ENCODE measurements at places on chromosomes 2 and 18.
A peak's percentile ranks its signal among the peaks of the same experiment; 100 is the strongest.

DNA sequence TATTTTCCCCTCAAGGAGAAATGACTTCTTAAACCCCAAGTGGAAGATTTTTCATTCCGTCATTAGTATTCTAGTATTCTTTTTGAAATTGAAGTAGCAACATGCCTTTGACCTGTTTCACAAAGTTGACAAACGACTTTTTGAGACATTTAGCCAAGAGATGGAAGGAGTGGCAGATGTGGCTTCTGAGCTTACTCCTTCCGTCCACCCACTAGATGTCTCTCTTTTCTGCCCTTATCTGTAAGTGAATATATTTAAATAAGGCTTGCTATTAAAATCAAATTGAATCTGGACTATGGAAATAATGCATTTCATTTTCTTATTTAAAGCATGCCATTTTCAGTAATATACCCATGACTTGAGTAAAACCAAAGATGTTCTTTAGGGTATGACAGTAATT is 74.1 kb downstream of the ACTR3 start:
- no peak for DNase-seq

DNA sequence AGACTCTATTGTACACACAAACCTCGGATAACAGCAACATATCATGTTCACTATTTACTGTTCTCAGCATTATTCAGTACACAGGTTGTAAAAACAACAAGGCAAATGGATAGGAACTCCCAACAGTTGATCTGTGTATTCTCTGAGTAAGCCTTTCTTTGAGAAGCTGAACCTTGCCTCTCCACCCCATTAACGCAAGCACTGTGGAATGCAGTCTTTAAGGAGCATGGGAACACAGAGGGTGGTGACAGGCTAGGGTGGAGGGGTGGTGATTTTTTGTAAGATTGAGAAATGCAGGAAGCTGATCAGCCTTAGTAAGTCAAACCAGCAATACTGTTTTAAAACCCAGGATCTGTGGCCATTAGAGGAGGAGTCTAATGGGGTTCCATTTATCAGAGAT is 19.6 kb upstream of the SERPINB11 start:
- no peak for DNase-seq

DNA sequence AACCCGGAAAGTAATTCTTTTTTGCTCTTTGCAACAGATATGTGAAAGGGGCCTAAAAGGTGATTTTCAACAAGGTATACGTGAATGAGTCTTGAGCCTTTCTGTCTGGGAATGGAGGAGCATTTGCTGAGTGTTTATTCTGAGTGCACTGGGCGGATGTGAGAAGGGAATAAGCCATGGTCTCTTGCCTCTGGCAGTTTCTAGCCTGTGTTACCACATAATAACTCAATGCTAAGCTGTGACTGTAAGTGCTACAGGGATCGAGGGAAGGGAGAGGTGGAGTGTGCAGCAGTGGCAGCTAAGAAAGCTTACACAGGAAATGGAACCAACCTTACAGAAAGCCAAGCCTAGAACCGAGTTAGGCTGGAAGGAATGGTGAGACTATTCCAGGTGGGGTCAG is 444.3 kb downstream of the SLC4A3 start:
- no peak for DNase-seq

DNA sequence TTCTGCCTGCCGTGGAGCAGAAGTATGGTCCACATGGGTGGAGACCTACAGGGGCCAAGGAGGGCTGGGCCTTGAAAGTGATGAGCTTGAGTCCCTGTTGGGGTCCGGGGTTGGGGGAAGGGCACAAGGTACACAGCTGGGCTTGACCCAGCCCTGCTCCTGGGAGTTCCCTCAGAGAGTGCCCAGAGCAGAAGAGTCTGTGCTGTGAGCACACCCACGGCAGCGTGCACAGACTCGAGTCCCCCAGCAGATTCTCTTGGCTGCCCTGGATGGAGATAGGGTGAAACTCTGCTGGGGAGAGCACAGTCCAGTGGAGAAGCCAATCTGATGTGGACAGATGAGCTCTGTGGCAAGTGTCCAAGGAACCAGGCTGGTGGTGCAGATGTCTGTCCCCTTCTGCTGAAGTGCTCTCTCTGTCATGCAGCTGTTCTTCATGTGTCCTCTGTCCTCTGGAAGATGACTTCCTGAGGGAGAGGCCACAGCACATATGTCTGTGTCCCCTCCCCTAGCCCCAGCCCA is 27.5 kb downstream of the INPP4A start:
- DNase-seq, result peak; percentile 15

DNA sequence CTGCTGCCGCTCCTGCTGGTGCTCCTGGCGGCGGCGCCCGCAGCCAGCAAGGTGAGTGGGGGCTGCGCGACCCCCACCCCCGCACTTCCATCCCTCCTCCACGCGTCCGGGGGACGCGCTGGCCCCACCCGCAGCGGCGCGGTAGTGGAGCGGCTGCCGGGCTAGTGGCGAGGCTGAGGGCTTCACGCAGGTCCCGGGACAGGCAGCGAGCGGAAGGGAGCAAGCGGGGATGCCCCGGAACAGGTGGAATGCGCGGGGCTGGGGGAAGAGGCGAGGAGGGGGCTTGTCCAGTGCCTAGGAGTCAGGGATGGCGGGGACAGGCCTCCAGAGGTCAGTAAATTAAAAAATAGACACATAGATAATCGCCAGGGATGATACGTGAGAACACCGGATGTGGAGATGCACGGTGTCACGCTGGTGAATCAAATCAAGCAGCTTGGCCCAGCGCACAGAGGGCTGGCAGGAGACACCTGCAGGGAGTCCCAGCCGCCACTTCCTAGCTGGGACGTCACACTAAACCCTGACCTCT is 403 bp downstream of the COL4A3 start:
- DNase-seq, result no peak

- no peak for DNase-seq
Measured at GRCh38 chr2:98537390-98538126, 70.8 kb downstream of the COA5 start.

DNA sequence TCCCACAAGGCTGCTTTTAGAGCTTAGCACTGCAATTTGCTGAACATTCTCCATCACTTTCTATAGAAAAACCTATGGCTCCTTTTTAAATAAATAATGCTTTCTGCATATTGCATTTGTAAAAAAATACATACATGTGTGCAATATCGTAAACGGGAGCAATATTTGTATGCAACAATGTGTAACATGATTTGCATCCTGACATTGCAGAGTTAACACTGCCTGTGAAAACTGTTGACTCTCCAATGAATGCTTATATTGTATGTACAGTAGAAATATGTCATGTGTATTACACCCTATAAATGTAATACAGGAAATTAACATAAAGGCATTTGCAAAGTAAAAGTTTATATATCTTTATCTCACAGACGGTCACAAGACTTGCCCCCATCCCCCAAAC is 135.0 kb upstream of the PIEZO2 start:
- no peak for DNase-seq

DNA sequence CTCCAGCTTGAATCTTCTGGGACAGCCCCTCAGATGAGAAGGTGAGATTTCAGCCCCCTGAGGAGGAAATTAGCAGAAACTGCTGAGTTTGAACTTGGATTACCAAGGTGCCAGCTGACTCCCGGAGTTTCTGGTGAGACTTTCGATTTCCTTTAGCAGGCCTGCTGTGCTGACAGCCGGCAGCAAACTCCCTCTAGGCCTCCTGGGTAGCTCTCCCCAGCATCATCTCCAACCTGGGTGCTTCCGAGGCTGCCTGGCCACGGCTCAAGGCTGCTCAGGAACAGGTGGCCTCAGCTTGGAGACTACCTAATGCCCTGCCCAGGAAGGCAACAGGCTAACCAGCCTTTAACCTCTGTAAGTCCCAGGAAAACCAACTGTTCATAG is 16.5 kb downstream of the SDC1 start:
- DNase-seq, result no peak

GRCh38 chr18:77151772-77152520 is 19.4 kb upstream of the MBP start:
- DNase-seq, result no peak

GRCh38 chr2:11012131-11012693 is 100.5 kb downstream of the KCNF1 start:
- no peak for DNase-seq

DNA sequence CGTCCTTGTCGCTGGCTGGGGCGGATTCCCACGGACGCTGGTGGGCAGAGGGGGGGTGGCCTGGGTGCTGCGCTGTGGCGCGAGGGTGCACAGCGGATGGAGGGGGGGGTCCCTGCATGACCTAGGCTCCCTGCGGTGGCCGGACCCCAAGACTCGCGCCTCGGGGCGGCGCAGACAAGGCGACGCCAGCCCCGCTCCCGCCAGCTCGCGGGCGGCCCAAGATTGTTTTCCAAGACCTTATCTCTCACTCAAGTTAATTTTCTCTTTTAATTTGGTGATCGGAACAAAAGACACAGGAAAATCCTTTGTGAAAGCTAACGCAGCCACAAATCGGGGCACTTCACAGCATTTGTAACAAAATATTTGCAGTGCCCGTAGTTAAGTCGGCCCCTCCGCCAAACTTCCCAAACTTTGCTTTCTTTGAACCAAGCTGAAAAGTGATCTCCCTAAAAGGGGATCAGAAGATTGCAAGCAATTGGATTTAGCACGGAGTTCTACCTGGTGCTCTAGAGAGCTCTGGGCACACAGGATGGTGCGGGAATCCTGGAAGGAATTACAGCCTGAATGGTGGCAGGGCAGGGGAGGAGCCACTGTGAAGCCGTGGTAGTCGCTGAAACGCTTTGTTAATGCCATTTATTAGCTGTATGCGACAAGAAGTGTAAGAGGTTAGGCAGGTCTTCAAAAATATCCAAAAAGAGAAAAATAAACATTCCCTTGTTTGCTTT is 4.8 kb upstream of the ID2 start:
- no peak for DNase-seq

DNA sequence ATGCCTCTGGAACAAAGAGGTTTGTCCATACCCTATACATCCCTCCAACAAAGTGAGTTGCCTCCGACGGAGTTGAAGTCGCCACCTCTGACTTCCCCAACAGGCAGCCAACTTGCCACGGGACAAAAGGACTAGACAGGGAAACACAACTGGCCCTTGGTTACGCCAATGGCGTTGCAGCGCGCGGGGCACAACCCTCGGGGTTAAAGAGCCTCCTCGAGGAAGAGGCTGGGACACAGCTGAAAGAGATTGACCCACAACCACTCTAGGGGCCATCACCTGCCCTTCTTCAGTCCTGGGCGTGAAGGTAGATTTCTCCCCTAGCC is 545 bp downstream of the GTF3C2 start:
- no peak for DNase-seq

DNA sequence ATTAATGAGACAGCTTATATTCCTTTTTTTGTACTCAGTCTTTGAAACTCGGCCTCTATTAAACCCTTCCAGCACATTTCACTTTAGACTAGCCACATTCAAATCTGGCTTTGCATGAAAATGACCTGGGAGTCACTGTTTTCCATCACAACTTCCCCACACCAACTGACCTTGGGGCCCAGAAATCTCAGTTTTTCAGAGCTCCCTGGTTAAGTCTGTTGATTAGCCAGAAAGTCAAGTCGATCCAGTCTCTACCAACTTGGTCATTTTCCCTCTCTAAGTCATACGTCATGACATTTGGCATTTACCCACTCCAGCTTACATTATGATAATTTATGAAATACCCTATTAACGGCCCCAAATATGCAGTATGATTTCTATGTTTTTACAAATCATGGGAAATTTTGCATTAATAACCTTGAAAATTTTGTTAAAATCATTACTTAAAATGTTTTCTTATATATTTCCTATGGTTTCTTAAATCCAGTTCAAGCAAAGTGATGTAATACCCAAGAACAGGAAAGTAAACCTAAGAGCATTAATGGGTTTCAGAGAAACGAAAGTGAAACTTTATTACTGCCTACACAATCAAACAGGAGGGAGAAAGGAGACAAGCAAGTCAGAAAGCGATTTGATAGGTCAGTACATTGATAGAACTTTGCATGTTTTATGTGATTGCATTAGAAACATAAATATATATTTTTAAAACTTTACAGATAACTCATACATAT is 77.1 kb downstream of the SPATS2L start:
- no peak for DNase-seq

DNA sequence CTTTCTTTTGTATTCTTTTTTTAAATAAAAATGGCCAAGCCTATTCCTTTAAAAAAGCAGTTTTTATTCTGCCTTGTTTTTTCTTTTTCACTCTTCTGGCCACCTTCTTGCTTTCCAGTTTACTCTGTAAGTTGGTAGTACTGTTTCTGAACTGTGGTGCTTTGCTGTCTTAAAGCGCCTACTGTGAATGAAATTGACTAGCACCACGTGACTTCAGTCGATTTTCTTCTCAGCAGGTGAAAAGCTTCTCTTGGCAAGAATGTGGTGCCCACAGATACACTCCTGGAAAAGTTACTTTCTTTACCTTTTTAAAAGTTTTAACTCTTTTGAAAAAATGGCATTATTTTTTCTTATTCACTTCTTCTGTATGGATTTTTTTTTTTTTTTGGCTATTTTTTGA is 32.4 kb downstream of the DYNC1I2 start:
- DNase-seq, result no peak

DNA sequence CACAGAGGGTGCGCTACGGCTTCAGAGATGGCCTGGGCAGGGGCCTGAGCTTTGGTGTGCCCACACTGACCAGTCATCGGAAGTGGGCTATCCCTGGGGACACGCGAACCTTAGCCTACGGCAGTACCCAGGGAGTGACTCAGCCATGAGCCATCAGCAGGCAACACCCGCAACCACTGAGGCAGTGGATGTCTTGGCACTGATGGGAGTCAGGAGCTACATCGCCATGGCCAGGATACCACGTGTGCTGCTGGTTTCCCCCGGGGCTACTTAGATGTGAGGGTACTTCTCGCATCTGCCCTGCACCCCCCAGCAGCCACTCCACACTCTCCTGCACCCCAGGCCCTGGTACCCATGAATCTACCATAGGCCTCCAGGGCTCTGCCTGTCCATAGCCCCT is 12.8 kb upstream of the HPCAL1 start:
- no peak for DNase-seq

DNA sequence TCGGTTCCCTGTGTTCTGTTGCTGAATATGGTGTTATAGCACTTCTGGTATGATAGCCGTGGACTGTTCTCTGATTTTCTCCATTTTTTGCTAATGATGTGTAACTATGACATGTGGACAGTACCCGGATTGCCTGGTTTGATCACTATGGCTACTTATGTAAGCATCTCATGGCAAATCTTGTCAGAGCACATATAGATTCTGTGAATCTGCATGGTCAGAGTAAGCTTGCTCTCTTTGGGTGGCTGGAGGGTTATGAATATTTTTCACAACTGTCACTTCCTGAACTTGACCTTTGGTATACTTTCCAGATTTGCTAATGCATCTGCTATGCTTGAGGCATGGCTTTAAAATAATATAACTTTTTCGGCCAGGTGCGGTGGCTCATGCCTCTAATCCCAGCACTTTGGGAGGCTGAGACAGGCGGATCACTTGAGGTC is 36.8 kb upstream of the ATP8B1 start:
- no peak for DNase-seq

- peak; percentile 52 for DNase-seq
Measured at GRCh38 chr2:30230497-30231211, 680 bp upstream of the LBH start.

Data from activated T-cell treated with anti-CD3 and anti-CD28 coated beads, Interleukin-2, amount 50 U/mL, for 1 hour (primary cell).